CD4-positive, alpha-beta T cell treated with Interleukin-10 for 1 hour (primary cell): ENCODE measurements at places on chromosomes 5 and 9.

GRCh38 chr5:24642022-24642421, 2.8 kb downstream of the CDH10 start:
- DNase-seq = no peak

DNA sequence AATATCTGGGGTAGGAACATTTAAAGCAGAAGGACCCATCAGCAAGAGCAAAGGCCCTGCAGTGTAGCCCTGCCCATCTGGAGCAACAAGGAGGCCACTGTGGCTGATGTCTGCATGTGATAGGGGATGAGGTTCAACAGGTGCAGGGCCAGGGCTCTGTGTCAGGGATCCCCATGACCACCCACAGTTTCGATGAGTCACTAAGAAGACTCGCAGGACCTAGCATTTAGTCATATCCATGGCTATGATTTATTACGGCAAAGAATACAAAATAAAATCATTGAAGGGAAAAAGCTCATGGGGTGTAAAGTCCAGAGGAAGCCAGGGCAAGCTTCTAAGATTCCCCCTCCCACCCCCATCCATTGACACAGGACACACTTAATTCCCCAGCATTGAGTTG, 188.6 kb downstream of the ADGRV1 start:
- no peak for DNase-seq

DNA sequence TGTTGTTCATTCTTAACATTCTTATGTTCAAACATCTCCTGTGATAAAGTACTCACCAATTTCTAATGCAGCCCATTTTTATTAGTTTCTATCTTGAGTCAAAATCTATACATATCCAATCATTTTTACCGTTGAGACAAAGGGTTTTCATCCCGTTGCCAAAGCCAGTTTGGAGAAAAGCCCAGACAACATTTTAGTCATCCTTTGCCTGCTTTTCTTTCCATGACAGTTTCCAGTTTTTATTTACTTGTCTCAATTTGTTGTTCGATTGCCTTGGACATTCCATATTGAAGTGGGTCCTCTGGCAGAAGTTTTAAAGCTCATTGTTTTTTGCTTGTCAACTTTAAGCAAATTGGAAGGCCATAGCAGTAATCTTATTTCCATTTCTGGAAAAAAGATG, 123.9 kb downstream of the RAB3C start:
- DNase-seq = no peak

GRCh38 chr9:132356324-132356924, 1.6 kb upstream of the SETX start:
- DNase-seq = peak; percentile 8

DNA sequence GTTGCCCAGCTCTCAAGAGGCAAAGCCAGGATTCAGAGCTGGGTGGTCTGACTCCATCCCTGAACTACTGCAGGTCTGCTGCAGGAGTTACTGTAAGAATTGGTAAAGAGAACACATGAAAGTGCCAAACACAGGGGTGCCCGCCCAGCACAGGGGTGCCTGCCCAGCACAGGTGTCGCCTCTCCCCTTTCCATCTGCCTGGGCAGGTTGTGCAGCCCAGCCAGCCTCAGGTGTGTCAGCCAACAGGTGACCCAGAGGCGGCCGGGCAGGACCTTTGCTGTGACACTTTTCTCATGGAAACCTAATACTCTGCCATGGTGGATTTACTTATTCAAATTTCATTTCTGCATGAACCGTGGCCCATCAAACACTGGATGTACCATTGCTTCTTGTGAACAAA, 289.7 kb upstream of the IRX4 start:
- no peak for DNase-seq

GRCh38 chr5:173809014-173809413, 79.1 kb upstream of the CPEB4 start:
- no peak for DNase-seq

- DNase-seq = no peak
Observed at GRCh38 chr5:93053825-93054224, 527.2 kb downstream of the NR2F1-AS1 start.
